ENCODE measurements at places on chromosomes 3 and 15.

- no peak for DNase-seq
Measured at GRCh38 chr3:108183181-108183580, 39.0 kb downstream of the IFT57 start.

DNA sequence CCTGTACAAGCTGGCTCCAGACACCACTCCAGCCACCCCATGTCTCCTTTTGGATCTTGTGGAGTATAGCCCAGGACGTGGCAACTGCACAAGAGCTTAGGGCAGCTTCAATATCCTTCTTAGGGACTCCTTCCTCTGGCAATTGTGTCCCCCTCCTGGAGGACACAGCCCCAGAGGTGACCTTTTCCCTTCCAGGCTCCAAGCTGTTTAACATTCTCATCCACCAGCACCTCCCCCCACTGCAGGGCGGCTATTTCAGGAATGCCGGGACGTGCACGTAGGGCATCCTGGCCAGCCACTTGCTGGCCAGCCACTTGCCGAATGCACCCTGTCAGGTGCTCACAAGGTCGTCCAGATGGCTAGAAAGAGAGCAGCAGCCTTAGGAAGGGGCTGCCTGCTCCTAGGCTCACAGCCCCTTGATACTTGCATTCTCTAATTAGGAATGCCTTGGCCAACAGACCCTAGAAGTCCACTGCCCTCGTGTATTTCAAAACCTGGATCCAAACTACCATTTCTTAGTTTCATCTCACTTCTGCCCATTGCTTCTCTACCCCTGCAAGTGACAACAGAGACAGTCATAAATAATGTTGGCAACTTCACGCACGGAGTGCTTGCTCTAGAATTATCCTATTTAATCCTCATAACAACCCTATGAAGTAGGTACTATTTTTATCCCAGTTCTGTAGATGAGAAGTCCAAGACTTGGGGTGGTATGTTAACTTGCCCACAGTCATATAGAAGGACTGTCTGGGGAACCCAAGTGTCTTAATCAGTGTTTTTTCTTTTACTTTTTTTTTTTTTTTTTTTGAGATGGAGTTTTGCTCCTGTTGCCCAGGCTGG, 24.5 kb upstream of the IDH2 start:
- no peak for DNase-seq

- no peak for DNase-seq
Measured at GRCh38 chr3:24591661-24592555, 97.3 kb upstream of the THRB start.

DNA sequence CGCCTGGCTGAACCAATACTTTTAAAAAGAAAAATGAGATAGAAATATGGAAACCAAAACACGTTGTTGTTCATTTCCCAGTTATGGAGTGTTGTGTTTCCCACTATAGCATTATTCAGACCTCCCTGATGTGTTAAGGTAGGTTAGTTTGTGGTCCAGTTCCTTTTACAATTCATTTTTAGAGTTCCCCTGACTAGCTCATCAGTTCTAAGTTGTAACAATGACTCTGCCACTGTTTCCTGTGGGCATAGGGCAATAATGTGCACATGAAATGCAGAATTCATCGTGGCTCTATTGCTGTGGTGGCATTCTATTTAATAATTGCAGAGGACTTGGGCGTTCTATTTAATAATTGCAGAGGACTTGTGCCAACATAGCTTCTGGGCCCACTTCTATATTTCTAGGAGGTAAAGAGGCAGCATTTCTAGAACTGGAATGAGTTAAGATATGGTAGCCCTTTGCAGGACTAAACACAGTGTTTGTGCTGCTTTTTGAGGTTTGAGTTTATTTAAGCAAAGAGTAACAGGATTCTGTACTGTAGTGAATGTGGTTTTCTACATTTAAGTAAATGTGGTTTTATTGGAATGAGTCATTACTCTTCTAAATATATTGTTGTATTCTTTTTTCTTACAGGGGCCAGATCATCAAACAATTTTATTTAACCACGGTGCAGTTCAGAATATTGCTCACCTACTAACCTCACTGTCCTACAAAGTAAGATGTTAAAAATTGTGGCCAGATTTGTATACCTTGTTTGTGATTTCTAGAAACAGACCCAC, 47.5 kb downstream of the ARMC8 start:
- DNase-seq, result no peak

DNA sequence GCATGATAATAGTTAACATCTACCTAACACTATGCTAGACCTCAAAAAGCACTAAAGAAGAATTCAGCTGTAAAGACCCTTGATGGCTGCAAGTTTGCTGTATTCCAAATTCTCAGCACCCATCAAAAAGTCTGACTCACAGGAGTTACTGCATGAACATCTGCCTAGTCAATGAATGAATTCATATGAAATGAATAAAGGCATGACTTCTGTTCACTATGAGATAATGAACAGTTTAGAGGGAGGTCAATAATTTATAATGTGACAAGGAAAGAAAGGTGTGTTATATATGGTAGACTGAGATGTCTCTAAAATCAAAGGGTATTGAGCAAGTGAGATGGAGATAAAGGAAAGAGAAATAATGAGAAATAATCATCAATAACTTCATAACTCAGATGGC, 508.2 kb upstream of the TGFBR2 start:
- no peak for DNase-seq

GRCh38 chr3:180989291-180990163, at the start of gene DNAJC19:
Gene DNAJC19, minus strand, starts transcription at chr3:180989736. Its CDS starts 134 bp downstream, at chr3:180989602.
- DNase-seq, result peak; percentile 82

All from stimulated activated CD4-positive, alpha-beta T cell treated with anti-CD3 and anti-CD28 coated beads, Interleukin-12 subunit alpha, Interleukin-12 subunit beta, amount 100 ng/mL, for 48 hours (primary cell).